GM06990 (cell line): ENCODE measurements at places on chromosomes 13 and 19.

- no peak for DNase-seq
Observed at GRCh38 chr13:69389899-69390298, 717.7 kb upstream of the ATXN8OS start.

DNA sequence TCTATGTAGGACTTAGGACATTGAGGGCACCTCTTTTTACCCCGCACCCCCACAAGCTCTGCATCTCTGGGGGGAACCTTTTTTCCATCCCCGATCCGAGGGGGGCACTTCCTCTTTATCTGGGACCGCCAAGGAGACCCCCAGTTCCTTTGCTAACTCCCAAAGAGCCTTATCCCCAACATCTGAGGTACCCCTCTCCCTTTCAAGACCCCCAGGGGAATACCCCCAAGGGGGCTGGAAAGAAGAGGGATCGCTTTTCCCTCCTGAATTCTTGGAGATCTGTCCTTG is 1.1 kb downstream of the TNFSF9 start:
- no peak for DNase-seq

DNA sequence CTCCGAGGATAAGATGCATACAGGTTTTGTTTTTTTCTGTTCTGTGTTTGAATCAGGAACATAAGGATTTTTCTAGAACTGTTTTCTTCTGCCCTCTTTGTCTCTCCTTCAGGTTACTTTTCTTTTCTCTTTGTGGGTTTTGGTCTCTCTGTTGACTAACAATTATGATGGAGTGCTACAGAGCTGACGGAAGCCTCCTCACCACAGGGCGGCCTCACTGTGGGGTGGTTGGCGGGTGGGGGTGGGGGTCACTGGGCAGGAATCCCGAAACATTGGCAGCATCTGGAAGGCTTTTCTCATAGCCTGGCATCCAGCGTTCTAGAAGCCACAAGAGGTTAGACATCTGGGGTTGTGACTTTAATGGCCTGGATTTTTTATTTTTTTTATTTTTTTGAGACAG is 12.0 kb upstream of the MATK start:
- DNase-seq: no peak

GRCh38 chr13:48588120-48588519 is 55.2 kb upstream of the RCBTB2 start:
- DNase-seq: no peak

DNA sequence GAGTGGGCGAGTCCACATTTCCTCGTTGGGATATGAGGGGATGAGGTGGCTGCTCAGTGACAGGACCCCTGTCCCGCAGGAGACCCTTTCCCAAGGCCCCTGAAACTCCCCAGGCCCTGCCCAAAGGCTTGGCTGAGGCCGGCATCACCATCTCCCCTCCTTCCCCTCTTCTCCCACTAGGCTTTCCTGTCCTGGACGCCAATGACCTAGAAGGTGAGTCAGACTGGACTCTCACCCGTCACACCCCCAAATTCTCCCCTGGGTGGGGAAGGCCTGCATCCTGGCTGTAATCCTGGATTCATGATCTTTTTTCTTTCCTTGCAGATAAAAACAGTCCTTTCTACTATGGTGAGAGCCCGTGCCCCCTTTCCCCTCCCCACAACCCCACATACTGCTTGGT is 5.3 kb downstream of the FXYD3 start:
- no peak for DNase-seq

- DNase-seq: no peak
Observed at GRCh38 chr13:107277911-107278310, 710.0 kb upstream of the ARGLU1 start.

DNA sequence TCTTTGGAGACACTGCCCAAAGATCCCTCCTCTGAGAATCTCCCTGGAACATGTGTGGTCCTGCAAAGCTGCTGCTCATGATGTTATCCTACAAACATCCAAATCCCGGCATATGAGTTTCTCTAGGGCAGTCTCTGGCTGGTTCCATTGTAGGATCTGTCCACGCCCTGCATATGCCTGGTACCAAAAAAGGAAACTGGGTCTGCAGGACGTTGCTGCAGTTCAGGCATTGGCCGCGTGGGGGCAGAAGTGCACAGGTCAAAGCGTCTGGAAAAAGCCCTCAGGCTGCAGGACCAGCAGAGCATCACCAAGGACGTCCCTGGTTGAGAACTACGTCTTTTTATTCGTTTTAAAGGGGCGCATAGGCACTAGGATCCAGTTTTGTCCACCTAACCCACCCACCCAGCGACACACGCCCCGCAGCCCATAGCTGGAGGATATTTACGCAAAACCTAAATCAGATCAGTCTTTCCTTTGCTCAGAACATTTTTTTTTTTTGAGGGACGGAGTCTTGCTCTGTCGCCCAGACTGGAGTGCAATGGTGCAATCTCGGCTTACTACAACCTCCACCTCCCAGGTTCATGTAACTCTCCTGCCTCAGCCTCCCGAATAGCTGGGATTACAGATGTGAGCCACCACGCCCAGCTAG is 12.9 kb upstream of the ZNF564 start:
- peak; percentile 78 for DNase-seq

DNA sequence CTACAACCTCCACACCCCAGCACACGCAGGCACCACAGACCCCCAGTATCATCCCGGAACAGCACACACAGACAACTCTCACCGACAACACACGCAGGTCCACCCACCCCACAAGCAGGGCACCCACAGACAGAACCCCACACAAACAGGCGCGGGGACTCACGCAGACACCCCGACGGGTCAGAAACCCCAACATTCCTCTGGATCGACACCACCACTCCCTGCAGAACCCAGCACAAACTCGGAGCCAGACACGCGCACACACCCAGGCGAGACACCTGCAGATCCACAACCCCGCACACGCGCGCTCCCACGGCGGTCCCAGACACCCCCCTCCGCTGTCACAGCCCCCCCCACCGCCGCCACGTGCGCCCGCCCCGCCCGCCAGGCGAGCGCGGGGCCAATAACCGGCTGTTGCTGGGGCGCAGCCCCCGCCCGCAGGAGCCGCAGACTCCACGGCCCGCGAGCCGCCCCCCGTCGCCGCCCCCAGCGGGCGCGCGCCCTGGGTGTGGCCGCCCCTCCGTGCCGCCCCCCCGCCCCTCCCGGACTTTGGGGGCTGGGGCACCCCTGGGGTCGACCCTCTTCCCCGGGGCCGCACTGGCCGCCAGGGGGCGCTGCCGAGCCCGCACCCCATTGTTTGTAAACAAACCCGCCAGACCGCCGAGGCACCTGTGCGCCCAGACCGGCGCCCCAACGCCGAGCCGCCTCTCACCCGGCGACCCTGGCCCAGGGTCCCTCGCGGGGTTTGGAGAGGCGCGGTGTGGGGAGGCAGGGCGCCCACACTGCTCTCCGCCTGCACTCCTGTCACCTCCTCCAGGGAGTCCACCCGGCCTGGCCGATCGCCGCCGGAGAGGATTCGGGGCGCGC is 712 bp downstream of the BBC3 start:
- peak; percentile 85 for DNase-seq

DNA sequence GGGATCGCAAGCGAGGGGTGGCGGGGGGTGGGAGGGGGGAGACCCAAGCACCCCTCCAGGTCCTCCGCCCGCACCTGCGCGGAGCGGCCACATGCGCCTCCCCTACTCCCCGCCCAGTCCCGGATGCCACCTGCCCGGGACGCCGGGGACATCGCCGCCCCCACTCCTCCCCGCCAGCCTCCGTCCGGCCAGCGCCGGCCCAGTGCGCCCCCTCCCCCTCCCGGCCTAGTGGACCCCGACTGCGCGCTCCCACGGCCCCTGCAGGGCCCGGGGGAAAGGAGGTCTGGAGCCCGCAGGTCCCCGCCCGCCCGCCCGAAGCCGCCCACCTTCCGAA is 263 bp downstream of the RHPN2 start:
- peak; percentile 42 for DNase-seq

GRCh38 chr19:31906111-31906871 is 439.1 kb upstream of the ZNF507 start:
- no peak for DNase-seq

DNA sequence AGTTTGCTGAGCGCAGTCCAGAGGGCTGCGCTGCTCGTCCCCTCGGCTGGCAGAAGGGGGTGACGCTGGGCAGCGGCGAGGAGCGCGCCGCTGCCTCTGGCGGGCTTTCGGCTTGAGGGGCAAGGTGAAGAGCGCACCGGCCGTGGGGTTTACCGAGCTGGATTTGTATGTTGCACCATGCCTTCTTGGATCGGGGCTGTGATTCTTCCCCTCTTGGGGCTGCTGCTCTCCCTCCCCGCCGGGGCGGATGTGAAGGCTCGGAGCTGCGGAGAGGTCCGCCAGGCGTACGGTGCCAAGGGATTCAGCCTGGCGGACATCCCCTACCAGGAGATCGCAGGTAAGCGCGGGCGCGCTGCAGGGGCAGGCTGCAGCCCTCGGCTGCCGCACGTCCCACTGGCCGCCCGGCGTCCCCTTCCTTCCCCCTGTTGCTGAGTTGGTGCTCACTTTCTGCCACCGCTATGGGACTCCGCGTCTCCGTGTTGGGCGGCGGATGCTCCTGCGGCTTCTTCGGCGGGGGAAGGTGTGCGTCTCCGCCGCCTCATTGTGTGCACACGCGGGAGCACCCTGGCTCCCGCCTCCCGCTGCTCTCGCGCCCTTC is 772 bp downstream of the GPC6 start:
- peak; percentile 7 for DNase-seq

DNA sequence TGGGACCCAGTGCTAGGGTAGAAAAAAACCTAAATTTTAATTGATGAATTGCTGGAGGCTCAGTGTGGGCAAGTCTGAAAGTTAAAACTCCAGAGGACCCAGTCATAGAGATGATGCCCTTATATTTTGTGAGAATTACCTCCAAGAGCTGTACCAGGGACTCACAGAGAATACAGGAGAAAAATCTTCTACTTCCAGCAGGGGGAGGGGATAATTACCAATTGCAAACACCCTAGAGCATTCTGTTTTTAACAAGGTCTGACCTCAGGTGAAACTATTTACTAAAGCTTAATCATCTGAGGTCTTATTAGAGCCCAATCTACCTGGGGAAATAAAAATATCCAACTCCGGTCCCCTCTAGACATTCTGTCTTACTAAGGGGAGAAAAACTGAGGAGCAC is 994.7 kb upstream of the MIR17HG start:
- no peak for DNase-seq

- no peak for DNase-seq
Observed at GRCh38 chr13:112917737-112918136, 51.3 kb upstream of the MCF2L start.

DNA sequence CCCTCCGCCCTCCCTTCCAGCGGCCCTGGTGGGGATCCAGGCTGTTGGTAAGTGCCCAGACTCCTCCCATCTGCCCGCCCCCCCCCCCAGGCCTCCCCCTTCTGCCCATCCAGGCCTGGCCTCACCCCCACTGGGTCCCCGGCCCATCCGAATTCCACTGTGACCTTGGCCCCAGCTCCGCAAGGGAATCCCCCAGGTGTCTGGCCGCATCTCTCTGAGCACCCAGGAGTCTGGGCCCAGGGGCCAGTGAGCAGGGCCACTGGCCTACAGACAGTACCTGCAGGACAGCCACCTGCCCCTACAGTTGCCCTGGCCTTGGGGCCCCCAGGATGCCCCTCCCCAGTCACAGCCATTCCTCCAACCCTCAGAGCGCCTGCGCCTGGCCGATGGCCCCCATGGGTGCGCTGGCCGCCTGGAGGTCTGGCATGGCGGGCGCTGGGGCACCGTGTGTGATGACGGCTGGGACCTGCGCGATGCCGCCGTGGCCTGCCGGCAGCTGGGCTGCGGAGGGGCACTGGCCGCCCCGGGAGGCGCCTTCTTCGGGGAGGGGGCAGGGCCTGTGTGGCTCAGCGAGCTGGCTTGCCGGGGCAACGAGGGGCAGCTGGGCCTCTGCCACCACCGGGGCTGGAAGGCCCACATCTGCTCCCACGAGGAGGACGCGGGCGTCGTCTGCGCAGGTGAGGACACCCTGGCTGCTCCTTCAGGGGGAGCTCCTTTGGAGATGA is 912 bp downstream of the SSC5D start:
- DNase-seq: no peak

DNA sequence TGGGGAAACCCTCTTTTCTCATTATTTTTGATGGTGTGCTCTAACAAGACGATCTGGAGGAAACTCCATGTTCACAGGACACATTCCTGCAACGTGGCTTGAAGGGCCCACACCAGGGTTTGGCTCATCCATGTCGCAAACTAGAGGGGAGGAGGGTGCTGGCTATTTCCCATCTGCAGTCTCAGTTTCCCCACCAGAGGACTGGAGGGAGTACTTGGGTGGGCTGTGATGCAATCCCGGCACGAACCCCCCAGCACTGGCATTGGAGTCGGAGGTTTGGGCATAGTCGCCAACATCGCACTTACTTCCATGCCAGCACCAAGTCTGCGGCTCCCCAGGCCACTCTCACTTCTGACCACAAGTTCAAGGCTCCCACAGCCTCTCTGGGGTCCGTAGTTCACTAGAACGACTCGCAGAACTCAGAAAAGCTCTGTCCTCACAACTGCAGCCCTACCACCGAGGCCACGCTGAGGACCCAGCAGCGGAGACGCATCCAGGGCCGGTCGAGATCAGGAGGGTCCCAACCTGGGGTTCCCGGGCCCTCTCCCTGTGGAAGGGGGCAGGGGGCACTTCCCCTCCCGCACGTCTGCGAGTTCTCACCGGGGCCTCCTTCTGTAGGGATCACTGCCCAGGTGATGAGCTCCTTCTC is 165.6 kb upstream of the SOX1 start:
- no peak for DNase-seq

DNA sequence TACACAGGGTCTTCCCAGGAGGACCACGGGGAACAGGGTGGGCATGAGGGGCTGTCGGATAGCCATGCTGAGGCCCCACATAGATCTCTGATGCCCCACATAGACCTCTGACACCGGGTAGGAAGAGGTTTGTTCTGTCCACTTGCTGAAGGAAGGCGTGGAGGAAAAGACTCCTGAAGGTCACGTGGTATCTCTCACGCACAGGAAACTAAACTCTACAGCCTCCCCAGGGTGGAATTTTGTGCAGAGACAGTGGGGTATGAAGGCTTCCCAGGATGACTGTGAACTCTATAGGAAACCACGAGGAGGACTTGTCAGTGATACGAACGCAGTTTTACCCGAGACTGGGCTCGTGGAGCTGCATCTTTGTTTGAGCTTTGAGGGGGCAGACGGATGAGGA is 2.8 kb downstream of the EVI5L start:
- DNase-seq: no peak

GRCh38 chr19:35671818-35672217 is 5.5 kb downstream of the UPK1A start:
- no peak for DNase-seq
